ENCODE measurements at places on chromosomes 12 and 14.
A peak's percentile ranks its signal among the peaks of the same experiment; 100 is the strongest.

- H3K27me3 ChIP-seq = no peaks in the 10 kb centered on the region
- H3K4me1 ChIP-seq = no peaks in the 10 kb centered on the region
- no peak for DNase-seq
- no peak overlapping the region for H3K27ac ChIP-seq
- peaks cover 100% of the 10 kb centered on the region for H3K36me3 ChIP-seq
- no peak overlapping the region for H3K4me3 ChIP-seq
Measured at GRCh38 chr12:132067182-132067581, 76.9 kb downstream of the DDX51 start.

DNA sequence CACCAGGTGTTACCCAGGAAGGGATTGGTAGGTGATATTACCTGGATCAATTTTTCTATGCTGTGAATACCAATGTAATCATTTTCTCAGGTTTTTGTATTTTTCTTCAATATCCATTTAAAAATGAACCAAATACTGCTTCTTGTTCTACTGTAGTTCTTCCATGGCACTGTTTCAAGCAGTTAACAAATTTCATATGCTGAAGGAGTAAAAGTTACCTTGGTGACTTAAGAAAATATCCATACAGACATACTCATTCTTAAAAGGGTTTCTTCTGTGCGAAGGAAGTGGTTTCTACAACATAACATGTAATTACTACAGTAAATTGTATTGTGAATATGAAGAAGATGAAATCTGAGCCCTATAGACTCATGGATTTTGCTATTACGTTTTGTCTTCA, 222.5 kb downstream of the TMEM117 start:
- no peak overlapping the region for H3K27ac ChIP-seq
- no peak overlapping the region for H3K4me3 ChIP-seq
- no peaks in the 10 kb centered on the region for H3K36me3 ChIP-seq
- no peaks in the 10 kb centered on the region for H3K4me1 ChIP-seq

- H3K36me3 ChIP-seq = peaks cover 29% of the 10 kb centered on the region
- H3K27me3 ChIP-seq = peaks cover 3% of the 10 kb centered on the region
- peaks cover 10% of the 10 kb centered on the region for H3K4me1 ChIP-seq
- peak overlapping the region; percentile 58 for H3K27ac ChIP-seq
Measured at GRCh38 chr12:6914947-6915788, 788 bp downstream of the ENO2 start.

DNA sequence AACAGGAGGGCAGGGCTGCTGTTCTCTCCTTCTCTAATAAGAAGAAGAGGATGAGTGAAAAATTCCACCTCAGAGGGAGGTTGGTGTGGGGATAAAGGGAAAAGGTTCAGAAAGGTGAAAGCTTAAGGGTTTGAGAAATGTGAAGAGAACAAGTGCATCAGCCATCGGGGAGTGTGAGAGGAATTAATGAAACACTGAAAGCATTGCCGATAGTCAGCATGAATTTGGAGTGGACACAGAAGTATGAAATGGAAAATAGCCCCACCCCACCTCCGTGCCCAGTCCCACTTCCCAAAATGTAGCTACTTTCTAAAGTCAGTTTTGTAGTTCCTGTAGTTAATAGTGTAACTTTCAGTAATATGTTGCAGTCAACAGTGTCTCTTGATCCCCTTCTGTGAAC, 33.4 kb downstream of the DIP2B start:
- no peak overlapping the region for H3K4me3 ChIP-seq
- no peaks in the 10 kb centered on the region for H3K27me3 ChIP-seq
- H3K4me1 ChIP-seq = peaks cover 7% of the 10 kb centered on the region
- H3K27ac ChIP-seq = peak overlapping the region; percentile 3
- peaks cover 9% of the 10 kb centered on the region for H3K36me3 ChIP-seq
- no peak for DNase-seq
